ENCODE measurements at places on chromosomes 16 and 17.

GRCh38 chr16:4535627-4536108 is 2.9 kb downstream of the CDIP1 start:
- DNase-seq = no peak

DNA sequence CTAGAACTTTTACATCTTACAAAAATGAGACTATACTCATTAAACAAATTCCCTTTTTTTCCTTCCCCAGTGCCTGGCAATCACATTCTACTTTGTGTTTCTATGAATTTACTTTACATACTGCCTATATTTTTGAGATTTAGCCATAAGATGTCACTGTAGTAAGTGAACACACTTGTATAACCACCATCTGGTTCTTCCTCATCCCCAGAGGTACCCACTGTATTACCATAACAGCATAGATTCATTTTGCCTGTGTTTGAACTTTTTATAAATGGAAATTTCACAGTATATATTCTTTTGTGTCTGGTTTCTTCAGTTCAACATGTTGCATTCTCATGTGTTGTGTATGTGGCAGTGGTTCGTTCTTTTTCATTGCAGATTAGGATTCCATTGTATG is 15.8 kb downstream of the CYB5B start:
- no peak for DNase-seq

GRCh38 chr17:43020789-43021740 is 1.1 kb downstream of the VAT1 start:
- peak; percentile 5 for DNase-seq

GRCh38 chr17:43709210-43709609 is 47.5 kb upstream of the MEOX1 start:
- no peak for DNase-seq

- peak; percentile 46 for DNase-seq
These were observed 654 bp downstream of the TNFAIP1 start for GRCh38 chr17:28335959-28336871.

GRCh38 chr16:23962001-23962400 is 126.2 kb downstream of the PRKCB start:
- DNase-seq = no peak

- DNase-seq = peak; percentile 7
These were observed 97.5 kb upstream of the ASIC2 start for GRCh38 chr17:33390479-33391176.

GRCh38 chr17:4147751-4148310 is 4.8 kb downstream of the CYB5D2 start:
- DNase-seq = no peak

GRCh38 chr17:7887038-7887481 is 1.5 kb upstream of the CHD3 start:
- peak; percentile 75 for DNase-seq

DNA sequence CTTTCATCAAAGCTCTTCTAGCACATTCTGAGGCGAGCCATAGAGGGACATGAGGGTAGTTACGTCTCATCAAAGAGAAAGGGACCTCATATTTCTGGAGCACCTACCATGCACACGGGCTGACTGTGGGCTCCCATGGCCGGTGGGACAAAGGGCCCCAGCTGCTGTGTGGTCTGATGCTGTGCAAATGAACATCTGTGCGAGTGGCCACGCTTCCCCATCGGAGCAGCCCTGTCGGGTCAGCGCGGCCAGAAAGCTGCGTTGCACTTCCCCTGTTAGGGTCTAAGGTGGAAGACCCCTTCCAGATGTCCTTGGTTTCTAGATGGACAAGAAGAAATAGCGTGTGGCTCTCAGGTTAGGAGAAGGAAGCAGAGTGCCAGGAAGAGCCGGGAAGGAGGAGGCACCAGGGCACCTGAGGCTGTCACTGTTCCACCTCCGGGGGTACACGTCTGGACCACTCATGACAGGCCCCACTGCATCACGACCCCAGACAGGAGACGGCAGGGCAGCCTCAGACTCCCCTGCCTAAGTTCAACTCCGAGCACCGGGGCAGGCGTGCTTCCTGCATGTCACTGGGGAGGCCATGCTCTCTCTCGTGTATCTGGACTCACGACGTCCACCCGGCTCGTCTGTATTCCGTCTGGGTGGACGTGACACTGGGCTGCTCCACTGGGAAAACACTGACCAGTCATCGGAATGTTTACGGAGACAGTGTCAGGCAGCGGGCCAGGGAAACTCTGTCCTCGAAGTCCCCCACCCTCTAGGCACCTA is 8.5 kb upstream of the BAIAP2 start:
- DNase-seq = no peak

DNA sequence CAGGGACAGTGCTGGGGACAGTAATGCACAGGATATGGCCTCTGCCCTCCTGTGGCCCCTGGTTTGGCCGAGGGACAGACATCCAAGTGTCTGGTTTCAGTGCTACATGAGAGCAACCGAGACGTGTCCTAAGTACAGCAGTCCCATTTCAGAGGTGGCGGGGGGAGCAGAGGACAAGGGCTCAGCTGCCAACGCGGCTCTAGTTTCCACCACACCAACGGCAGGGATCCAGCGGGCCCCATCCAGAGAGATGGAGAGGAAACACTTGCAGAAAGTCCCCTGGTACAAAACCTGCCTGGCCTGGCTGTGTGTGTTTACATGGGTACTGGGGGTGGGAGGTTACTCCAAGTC is 125.8 kb upstream of the SMURF2 start:
- DNase-seq = no peak

GRCh38 chr16:12837756-12838155 is 34.1 kb upstream of the CPPED1 start:
- no peak for DNase-seq

DNA sequence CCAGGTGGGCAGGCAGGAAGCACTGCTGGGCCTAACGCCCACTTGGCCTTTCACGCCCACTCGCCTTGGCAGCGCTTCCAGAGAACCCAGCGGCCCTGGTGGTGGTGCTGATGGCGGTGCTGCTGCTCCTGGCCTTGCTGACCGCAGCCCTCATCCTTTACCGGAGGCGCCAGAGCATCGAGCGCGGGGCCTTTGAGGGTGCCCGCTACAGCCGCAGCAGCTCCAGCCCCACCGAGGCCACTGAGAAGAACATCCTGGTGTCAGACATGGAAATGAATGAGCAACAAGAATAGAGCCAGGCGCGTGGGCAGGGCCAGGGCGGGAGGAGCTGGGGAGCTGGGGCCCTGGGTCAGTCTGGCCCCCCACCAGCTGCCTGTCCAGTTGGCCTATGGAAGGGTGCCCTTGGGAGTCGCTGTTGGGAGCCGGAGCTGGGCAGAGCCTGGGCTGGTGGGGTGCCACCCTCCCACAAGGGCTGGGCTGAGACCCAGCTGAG is 64.7 kb downstream of the MRC2 start:
- no peak for DNase-seq

GRCh38 chr17:81993729-81994592 is 16.5 kb downstream of the ASPSCR1 start:
- no peak for DNase-seq

- DNase-seq = no peak
These were observed 2.4 kb downstream of the PDP2 start for GRCh38 chr16:66882702-66883101.

DNA sequence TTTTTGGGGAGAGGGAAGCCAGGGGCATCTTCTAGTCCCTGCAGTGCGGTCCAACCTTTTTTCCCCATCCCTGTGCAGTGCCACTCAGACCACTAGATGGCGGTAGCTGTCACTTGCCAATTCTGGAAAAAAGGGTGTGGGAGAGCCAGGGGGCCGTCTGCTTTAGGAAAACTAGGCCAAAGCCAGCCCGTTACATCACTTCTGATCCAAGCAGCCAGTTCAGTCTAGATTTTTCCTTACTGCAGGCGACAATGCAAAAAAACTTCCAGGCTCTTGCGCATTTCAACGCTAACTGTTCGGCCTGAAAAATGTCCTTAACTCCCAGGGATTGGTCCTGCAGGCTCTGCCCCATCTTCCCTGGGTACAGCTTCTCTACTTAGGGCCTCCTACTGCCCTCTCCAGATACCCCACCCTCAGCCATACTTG is 69.2 kb upstream of the CES5A start:
- DNase-seq = peak; percentile 29

DNA sequence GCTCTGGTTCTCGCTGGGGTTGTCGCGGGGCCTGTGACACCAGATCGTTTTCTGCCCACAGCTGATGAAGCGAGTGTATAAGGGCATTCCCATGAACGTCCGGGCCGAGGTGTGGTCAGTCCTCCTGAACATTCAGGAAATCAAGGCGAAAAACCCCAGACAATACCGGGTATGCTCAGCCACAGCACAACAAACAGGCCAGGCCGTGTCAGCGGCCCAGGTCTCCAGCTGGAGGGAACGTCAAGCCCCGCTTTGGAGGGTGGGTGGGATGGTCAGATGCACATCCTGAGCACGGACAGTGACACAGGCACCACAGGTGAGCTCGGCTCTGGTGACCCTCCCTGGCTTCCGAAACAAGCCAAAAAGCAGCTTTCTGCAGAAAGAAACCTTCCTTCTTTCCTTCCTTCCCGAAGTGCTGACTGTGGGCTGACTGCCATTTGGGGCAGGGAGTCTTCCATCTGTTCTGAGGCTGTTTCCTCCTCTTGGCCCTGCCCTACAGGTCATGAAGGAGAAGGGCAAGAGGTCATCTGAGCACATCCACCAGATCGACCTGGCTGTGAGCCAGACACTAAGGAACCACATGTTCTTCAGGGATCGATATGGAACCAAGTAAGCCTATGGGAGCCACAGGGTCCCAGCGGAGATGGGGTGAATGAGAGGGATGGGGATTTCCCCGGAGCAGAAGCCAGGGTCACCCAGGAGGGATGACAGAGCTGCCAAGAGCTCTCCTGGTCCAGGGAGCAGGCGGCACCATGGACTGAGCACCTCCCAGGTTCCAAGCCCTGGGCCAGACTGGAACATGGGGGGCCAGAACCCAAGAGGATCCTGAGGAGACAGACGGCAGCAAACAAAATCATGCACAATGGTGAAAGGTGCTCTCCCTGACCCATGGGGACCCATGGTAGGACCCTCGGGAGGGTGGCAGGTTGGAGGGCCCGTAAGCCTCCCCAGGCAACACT is 79.4 kb downstream of the GOSR1 start:
- DNase-seq = no peak

DNA sequence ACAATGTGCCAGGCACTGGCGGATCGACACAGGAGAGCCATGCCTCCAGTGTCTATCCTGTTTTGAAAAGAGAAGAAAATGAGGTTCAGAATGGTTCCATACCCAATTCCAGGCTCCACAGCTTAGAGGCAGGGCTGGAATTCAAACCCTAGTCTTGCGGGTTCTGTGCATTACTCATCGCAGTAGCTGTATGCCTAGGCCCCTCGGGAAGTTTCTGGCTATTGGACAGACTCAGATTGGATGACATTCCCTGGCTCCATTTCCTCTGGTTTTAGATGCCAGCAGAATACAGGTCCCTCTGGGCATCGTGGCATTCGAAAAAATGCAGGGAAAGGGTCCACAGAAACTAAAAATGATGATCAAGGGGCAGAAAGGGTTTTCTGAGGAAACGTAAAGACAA is 184.7 kb downstream of the COPRS start:
- no peak for DNase-seq

GRCh38 chr16:82067042-82067803 is 32.2 kb downstream of the HSD17B2 start:
- DNase-seq = no peak

DNA sequence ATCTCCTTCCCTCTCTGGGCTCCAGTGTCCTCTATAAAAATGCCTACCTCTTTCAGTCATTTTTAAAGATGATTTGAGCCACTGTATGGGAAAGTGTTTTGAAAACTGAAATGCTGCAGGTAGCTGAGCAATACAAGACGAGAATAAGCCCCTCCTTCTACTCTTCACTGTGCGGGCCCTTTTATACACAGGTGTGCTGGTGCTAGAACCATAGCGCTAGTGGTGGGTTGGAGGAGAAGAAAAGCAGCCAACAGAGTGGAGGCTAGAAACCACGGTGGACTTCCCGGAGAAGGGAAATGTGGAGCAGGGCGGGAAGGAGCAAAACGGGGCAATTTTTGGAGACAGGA is 58.2 kb upstream of the DLX4 start:
- DNase-seq = no peak

- peak; percentile 41 for DNase-seq
These were observed 56.4 kb downstream of the SLC6A2 start for GRCh38 chr16:55711959-55712876.

DNA sequence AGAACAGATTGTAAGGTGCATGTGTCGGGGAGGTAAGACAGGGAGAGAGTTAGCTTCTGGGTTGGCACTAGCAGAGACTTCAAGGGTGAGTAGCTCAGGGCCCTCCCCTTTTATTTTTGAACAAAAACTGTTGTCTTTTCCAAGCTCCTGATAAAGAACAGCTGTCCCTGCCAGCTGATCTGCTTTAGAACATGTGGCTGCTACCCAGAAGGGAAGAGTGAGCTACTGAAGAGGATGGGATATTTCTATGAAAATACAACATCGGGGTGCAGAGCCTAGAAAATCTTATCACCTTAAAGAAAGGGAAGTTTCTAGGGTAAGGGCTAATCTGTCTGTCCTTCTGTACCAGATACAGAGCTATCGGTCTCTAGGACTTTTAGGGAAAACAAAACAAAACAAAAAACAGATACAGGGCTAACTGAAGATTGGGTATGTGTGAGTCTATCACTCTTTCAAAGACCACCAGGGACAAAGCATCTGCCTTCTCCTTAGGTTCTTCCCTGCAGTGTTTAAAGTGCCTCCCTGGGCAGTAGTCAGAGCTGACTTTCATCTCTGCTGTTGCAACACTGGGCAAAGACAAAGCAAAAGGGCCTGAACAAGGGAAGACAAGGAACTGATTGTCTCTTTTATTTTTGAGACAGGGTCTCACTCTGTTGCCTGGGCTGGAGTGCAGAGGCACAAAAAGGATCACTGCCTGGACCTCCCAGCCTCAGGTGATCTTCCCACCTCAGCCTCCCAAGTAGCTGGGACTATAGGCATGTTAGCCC is 5.0 kb upstream of the DHRS13 start:
- no peak for DNase-seq

DNA sequence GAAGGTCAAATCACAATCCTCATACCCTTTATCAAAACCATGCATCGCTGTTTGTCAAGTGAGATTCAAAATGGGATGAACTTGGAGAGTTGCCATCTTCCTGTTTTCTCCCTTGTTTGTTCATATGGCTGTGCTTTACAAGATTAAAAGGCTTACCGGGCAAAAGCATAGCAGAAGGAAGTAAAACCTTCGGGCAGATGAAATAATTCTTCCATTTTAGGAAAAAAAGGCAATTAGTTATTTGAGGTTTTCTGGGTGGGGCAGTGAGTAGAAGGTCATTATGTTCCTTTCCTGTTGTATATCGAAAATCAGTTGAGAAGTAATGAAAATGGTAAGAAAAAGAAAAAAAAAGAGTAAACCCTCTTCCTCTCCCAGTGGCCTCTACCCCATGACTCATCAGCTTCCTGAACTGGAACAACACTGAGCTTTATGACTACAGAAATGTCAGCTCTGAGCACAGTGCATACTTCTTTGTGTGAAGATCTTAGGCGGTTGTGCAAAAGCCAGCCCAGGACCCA is 369.2 kb downstream of the CDH13 start:
- peak; percentile 21 for DNase-seq

DNA sequence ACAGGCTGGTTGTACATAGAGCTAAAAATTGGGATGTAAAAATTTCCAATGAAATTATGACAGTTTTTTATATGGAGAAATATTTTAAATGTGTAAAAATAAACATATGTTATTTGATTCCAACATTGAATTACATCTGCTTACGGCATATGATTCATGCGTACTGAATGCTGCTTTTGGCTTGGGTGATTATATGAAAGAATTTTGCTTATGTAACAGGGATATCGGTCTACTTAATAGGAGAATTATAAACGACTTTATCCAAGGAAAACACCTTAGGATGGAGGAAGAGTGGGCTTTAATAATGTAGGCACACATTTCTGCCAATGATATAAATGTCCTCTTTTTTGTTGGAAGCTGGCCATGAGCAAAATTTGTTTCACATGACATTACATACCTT is 197.3 kb upstream of the GOT2 start:
- no peak for DNase-seq

- no peak for DNase-seq
These were observed 58.9 kb downstream of the CFDP1 start for GRCh38 chr16:75374388-75374787.

GRCh38 chr17:27566671-27567562 is 64.1 kb upstream of the LGALS9 start:
- DNase-seq = no peak
